Activated T-helper 9 cell treated with anti-CD3 and anti-CD28 coated beads, Interleukin-2, amount 50 U/mL, for 16 hours (primary cell): ENCODE measurements at places on chromosomes 1 and 21.

DNA sequence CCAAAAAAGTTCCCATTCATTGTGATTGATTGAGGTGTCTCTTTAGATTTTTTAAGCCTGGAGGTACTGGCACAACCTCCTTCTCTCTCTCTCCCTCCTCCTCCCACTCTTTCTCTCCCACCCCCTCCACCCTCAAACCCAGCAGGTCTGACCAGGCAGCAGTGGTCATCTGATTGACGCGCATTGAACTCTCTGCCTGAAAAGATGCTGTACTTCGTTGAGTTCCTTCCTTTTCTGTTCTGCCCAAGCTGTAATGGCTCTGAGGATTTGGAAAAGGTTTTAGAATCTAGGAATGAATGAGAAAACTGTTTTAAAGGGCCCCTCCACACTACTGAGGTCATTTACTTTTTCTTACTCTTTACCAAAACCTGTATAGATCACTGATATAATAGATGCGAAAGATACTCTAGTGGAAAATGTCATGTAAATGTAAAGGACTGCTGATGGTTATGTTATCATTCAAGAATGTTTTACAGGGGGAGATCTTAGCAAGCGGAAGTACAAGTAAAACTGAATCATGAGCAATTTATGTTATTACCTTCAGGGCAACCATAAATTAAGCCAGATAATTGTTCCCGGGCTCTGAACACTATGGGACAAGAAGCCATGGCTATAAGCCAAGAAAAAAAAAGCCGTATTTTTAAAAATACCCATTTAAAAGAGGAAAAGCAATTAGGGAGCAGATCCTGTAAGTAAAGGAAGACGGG is 25.2 kb upstream of the DYRK1A start:
- no peak for DNase-seq

DNA sequence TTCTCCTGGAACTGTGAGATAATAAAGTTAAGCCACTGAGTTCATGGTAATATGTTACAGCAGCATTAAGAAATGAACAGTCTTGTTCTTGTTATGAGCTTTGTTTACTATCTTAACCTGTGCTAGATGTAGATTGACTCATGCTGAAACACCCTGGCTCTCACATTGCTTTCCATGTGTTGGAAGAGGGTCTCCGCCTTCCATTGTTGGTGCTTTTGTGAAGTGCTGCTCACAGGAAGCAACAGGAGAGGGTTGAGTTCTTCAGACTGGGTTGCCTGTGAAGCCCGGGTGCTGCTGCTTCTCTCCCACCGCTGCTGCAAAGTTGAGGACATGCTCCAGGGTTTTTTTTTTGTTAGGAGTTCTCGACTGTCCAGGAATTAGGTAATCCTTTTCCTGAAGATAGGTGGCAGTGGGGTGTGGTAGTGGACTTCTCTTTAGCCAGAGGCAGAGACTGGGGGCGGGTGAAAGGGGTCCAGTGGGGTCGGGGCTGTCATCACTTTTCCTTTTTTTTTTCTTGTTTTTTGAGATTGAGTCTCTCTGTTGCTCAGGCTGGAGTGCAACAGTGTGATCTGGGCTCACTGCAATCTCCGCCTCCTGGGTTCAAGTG is 28.7 kb upstream of the HMGN1 start:
- no peak for DNase-seq

GRCh38 chr1:87642581-87643221 is 314.0 kb downstream of the LMO4 start:
- DNase-seq, result no peak

- no peak for DNase-seq
These were observed 10.1 kb downstream of the ZZZ3 start for GRCh38 chr1:77672374-77672773.

DNA sequence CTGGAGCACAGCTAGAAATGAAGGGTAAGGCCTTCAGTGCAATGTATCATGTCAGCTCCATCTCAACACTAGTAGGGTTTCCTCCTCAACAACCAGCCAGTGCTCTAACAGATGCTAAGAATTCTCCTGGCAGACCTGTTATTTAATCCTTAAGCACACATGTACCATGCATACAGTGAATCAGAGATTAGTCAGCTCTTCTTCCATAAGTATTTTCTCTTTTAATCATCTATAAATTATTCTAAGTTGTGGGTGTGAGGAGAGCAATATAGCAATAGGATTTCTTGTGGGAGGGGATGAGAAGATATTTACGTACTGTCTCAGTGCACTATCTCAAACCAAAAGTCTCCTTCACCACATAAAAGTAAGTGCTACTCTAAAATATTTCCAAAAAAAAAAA is 95.3 kb downstream of the COP1 start:
- DNase-seq, result no peak

GRCh38 chr21:17428484-17428869 is 84.4 kb upstream of the CXADR start:
- DNase-seq, result no peak

DNA sequence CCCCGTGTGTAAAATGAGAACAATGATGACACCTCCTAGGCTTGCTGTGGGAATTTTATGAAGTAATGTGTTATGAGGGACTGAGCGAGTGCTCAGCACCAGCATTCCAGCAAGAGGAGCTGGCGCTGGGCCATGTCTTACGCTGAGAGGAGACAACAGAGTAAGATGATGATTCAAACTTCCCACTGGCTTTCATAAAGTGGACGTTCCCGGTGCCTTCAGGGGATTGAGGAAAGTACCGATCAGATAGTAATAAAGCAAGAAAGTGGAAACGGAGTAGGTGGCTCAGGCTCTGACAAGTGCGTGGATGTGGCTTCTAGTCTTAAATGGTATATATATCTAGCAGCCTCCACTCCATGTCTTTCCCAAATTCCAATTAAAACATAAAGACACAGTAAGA is 23.8 kb downstream of the EPHA10 start:
- no peak for DNase-seq

DNA sequence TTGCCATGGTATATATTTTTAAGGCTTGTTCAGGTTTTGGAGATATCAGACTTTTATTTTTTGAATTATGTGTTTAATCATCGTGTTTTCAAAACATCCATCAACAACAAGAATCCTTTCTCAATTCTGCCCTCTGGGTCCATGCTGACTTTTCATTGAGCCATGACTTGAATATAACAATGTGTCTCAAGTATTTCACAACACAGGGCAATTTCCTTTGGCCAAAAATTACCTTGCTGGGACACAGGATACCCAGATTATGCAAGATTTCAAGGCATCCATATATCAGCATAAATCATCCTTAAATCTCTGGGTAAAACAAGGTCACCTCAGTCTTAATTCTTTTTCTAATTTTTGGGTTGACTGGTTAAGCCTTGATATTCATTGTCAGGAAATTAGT is 411.2 kb upstream of the USP24 start:
- no peak for DNase-seq

DNA sequence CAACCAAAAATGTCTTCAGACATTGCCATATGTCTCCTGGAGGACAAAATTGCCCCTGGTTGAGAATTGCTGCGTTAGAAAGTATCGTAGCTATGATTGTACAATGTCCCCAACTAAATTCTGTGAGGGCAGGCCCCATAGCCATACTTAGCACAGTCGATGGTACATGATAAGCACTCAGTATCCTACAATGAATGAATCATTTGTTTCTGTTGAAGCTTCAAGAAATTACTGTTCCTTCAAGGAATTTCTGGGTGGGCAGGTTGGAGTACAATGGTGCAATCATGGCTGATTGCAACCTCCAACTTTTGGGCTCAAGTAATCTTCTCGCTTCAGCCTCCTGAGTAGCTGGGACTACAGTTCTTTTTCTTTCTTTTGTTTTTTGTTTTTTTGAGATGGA is 4.7 kb downstream of the CAP1 start:
- no peak for DNase-seq

DNA sequence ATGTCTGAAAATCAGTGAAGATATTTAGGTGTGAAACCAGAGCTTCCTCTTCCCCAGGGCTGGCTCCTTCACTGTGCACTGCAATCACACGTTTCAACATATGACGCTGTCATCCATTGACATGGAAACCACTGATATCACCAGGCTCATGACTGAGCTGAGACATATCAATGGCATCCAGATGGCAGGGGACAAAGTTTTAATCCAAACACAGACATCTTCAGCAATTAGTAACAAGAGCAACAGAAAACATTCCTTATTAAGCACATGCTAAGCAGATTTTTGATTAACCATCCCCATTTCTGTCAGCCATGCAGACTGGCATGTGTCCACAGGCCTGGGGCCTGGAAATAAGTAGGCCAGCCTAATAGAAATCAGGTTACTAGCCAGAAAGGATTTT is 108.0 kb upstream of the ADAR start:
- DNase-seq, result no peak

DNA sequence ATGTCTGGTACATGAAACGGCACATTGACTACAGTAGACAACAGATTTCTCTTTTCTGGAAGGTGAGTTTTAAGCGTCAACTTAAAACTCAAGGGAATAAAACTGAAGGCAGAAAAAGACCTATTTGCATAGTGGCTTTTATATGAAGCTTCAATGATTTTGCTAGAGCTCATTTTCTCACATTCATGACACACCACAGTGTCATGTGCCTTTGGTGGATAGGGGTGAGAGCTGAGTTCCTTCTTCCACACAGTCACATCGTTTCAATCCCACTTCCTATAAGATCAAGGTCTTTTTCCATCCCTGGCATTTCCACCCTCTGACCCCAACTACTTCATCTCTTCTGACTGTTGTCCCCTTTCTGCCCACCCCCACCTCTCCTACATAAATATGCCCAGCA is 31.0 kb downstream of the IL12RB2 start:
- no peak for DNase-seq

DNA sequence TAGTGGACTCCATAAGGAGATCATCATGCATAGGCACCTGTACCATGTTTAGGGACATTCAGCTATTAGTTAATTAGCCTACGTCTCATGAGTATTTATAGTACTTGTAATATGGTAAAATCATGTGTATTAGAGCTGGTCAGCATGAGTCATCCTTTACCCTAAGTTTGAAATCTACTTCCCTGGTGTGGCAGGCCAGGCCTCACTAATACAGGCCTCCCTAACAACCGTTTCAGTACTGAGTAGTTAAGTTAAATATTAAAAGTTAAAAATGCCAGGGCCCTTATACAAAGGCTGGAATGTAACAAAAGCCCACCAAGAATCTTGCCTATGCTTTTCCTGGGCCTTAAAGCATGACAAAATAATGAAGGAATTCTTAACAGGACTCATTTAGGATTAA is 356.3 kb upstream of the DPYD start:
- DNase-seq, result no peak

GRCh38 chr1:165389609-165390008 is 33.1 kb upstream of the LMX1A start:
- no peak for DNase-seq

DNA sequence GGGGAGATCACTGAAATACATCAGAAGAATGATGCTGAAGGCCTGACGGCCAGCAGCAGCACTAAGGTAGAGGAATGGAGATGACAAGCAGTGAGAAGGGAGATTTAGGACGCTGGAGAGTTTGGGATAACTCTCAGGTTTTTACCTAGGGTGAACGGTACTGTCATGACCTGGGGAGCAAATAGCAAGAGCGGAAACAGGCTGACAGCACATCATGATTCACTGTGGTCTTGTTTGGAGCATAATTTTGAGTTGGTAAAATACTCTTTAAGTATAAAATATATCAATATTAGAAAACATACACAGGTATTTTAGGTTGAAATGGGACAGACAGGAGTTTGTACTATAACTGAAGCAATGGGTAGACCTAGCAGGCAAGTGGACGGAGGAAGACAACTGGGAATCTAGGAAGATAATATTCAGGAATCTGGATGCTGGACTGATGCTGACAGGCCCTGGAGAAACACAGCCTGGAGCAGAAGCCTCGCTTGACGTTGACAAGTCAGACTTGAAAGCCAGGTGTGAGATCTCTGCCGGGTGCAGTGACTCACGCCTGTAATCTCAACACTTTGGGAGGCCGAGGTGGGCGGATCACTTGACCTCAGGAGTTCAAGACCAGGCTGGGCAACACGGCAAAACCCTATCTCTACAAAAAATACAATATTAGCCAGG is 33.3 kb downstream of the ALG14 start:
- no peak for DNase-seq

DNA sequence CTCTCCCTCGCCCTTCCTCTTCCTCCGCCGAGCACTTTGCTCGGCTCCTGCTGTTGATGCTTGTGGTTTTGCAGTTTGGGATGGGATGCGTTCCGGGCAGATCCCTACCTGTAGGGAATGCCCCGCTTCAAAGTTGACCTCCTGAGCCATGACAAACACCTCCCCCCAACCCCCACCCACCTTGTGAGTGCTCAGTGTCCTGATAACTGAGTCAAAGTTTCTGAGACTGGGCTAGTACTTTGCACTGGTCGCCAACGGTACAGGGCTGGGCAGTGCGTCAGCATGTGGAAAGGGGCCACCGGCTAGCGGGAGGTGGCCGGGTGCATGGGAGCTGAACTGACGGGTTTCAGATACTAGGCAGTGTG is 771 bp downstream of the RABGAP1L start:
- peak; percentile 13 for DNase-seq

DNA sequence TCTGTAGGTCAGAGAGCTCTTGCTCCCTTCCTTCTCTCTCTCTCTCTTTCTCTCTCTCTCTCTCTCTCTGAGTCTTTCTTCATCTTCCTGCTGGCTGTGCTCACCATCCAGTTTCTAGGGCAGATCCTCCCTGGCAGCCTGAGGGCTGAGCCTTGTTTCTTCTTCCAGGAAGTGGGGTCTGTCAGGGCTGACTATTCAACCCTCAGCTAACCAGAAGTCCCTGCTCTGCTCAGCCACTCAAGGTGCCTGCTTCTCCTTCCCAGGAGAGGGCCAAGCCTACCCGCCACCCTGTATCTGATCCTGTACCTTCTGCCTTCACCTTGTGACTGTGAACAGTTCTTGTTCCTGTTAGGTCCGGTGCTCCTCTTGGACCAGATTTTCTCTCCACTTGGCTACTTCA is 107.6 kb upstream of the ETV3 start:
- DNase-seq, result no peak

DNA sequence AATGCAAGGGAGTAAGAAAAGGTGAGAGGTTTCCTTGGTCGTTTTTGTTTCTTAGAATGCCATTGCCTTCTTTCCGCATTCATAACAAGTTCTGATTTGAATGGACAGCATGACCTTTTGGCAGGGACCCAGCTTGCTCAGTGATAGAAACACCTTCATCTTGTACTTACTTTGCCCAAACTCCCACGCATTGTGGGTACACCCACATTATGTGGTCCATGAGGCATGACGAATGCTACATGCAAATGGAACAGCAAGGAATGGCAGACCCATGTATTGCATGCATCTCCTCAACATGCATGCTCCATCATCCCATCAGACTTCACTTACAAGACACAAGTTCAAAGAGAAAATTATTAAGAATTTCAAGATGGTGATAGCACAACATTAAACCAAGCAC is 102.8 kb downstream of the CDC7 start:
- no peak for DNase-seq

GRCh38 chr1:10692401-10693021 is 103.9 kb downstream of the CASZ1 start:
- DNase-seq, result peak; percentile 45

GRCh38 chr1:28631713-28632112 is 11.2 kb downstream of the TAF12 start:
- DNase-seq, result no peak
